Left colon (tissue), 2 donors: ENCODE measurements at places on chromosomes 13 and 19.

GRCh38 chr13:48231080-48231479, 1.9 kb upstream of the ITM2B start:
- DNase-seq = no peak

DNA sequence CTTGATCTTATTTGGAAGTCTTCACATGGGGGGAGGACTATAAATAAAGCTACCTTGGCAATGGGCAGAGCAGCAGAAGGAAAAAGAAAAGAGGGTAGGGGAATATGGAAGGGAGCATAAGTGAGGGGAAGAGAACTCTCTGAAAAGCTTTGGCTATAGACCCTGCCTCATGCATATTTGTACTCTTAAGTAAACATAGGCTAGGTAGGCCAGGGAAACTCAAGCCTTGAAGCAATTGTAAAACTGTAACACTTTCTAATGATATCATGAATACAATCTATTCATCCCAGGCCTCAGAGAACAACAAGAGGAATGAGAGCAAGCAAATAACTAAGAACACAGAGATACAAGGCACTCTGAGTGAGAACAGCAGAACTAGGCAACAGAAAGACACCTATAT, 20.4 kb downstream of the MYCBP2 start:
- DNase-seq = no peak

DNA sequence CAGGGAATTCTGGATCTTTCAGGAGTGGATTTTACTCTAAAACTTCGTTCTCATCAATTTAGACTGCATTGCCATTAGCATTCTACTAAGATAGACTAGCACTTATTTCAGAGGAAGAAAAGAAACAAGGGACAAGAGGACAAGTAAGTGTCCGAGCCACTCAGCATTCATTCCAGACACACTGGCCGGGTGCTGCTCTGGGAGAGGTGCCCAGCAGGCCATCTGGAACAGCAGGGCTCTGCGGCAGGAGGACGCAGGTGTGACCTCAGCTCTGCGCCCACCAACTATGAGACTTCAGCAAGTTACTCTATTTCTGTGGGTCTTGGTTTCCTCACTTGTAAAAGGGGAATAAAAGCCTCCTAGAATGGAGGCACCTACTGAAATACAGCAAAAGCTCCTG, 4.2 kb downstream of the EPS15L1 start:
- no peak for DNase-seq

DNA sequence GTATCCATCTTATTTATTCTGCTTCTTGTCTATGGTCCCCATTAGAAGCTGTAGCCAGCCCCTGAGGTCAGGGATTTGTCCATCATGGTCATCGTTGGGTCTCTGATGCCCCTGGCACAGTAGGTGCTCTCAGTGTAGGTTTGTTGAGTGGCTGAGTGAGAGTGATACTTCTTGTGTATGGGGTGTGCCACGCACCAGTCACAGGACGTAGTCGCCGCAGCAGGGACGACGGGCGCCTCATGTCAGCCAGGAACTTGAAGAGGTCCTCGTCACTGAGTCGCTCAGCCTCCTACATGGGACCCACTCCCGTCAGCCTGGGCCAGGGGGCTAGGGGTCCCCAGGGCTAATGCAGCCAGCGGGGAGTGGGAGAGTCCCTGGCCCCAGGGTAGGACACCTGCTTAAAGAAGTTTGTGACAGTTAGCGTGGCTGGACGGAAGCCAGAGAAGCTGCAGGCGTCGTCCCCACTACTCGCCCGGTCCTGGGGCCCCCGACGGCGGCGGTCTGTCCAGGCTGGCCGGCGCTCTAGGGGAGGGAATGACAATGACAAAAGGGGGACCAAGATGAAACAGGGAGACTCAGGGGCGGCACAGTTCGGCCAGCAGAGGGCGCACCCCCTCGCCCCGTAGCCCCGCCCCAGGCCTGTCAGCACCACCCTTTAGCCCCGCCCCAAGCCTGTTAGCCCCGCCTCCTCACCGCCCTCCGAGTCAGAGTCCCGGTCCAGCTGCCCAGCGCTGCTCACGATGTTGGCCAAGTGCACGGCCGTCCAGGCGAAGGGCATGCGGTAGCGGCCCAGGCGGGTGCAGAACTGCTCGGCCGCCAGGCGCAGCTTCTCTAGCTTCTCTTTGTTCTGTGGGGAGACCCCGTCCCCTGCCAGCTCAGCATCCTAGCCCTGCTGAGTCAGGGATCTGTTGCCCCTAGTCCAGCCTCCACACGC, 3.7 kb downstream of the ANGPTL8 start:
- DNase-seq = peak; percentile 87

DNA sequence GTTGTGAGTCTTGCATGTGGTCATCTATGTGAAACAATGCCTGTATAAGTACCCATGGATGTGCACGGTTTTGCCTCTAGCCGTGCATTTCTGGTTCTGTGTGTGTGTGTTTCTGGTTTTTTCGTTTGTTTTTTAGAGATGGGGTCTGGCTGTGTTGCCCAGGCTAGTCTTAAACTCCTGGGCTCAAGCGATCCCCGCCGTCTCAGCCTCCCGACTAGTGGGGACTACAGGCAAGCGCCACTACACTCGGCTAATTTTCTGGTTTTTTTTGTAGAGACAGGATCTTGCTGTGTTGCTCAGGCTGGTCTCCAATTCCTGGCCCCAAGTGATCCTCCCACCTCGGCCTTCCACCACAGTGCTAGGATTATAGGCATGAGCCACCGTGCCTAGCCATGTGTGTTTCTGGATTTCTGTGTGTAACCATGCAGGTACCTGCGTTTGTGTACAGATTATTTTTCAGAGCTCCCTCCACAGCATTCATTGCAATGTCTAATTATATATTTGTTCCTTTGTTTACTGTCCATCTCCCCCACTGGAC, 15.9 kb upstream of the FOSB start:
- no peak for DNase-seq

DNA sequence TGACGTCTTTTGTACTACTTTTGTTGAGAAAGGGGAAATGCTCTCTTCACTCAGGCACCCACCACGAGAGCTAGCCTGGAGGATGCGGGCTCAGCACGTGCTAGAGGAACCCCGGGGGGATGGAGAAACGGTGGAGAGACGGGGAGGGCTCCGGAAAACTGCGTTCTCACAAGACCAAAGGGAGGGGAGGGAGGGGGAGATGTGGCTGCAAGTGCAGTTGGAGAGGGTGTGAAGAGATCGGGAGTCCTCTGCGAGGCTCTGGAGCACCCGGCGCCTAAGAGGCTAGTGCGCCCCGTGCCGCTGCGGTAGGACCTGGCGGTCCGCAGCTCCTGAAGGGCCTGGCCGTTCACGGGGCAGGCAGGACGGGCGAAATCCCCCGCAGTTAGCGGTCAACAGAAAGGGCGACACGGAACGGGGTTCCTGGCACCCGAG, 43.4 kb upstream of the XPO4 start:
- DNase-seq = peak; percentile 22

GRCh38 chr13:94309576-94309975, 169.9 kb downstream of the DCT start:
- no peak for DNase-seq

DNA sequence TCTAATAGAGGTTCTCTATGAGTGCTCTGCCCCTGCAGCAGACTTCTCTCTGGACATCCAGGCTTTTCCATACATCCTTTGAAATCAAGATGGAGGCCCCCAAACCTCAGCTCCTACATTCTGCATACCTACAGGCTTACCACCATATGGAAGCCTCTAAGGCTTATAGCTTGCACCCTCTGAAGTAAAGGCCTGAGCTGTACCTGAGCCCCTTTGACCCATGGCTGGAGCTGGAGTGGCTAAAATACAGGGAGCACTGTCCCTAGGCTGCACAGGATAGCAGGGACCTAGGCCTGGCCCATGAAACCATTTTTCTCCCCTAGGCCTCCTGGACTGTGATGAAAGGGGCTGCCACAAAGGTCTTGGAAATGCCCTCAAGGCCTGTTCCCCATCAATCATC, 1086.1 kb upstream of the MIR17HG start:
- no peak for DNase-seq

- no peak for DNase-seq
Observed at GRCh38 chr13:39998166-39998565, 342.7 kb downstream of the COG6 start.

- DNase-seq = no peak
Observed at GRCh38 chr19:56099638-56100539, 21.2 kb downstream of the ZNF787 start.
